NCI-H1436 (cell line): ENCODE measurements at places on chromosomes 11 and 22.

DNA sequence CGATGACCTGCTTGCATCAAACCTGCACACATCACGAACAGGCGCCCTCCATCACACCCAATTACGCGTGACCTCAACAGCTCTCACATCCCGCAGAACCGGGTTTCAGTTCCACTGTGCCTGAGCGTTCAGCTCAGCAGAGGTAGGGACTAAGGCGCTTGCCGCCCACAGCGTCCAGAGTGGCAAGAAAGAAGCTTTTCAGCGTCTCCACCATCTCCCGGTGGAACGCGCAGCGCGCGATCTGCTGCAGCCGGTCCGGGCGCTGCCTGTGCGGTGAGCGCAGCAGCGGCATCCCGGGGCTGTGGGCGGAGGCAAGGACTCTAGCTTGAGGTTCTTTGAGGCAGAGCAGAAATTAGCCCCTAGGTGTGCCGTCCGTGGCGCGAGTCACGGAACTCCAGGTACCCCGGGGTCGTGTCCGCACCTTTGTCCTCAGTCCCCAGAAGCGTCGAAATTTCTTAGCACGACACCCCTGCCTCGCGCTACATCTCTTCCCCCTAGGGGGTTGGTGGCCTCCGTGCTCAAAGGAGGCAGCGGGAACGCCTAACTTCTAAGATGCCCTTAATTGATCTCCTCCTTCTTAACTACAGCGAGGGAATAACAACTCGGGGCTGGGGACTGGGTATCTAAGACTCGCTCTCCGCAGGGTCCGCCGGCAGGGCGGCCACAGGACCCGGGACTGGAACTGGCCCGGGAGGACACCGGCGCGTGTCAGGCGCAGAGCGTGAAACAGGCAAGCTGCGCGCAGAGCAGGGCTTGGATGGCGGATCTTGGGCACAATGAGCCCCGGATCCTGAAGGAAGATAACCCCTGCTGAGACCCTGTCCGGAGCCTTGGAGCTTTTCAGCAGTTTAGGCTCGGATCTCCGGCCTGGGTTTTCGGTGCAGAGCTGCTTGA, 1.7 kb upstream of the CALCA start:
- DNase-seq = no peak

DNA sequence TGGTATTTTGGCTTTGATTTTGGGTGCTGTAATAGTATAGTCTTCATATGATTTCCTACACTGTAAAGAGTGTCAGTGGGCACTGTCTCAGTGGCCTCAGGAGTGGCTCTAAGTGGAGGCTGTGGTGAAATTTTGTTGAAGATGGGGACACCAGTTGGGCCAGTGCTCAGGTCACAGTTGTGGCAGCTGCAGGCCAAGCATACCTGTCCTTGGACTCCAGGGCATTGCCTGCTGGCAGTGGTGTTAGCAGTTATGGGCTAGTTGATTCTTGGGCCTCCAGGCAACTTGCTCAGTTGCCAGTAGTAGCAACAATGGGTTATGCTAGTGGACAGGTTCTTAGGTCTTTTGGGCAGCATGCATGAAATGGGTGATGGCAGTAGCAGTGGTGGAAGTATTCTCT, 39.2 kb upstream of the SLC22A25 start:
- no peak for DNase-seq

GRCh38 chr11:132821014-132821413, 711.3 kb downstream of the OPCML start:
- no peak for DNase-seq

GRCh38 chr11:6771926-6772893, at the start of gene OR2AG2:
Gene OR2AG2 (minus strand): TSS chr11:6771976. CDS start chr11:6768957, 3,019 bp downstream.
- DNase-seq = no peak

DNA sequence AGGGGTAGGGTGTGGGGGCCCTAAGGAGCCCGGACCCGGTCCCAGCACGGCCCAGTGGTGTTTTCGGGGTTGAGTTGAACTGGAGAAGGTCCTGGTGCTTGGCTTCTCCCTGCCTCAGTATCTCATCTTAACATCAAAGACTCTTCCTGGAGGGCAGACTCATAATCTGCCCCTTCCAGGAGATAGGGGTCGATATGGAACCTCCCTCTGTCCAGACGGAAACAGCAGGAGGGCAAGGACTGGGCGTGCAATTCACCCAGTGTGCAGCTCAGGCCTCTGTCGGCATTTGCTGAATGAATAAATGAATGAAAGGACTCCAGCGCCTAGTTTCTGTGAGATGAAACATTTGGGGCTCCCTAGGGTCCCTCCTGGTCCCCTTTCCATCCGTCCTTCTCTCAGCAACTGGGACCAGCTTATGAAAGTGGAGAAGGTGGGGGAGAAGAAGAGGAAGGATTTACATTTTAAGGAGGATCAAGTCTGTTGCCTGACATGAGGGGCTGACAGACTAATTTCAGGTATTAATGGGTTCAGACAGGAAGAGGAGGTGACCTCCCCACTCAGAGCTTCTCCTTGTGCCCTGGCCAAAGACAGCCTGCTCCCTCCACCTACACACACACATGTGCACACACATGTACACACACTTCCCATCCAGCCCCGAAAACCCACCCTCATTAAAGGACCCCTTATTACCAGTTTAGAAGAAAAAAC, 1.1 kb upstream of the SHISA8 start:
- no peak for DNase-seq

GRCh38 chr11:113317339-113317738, 3.0 kb downstream of the TTC12 start:
- DNase-seq = no peak

- DNase-seq = peak; percentile 95
Observed at GRCh38 chr11:68659158-68659921, 25.0 kb upstream of the GAL start.

DNA sequence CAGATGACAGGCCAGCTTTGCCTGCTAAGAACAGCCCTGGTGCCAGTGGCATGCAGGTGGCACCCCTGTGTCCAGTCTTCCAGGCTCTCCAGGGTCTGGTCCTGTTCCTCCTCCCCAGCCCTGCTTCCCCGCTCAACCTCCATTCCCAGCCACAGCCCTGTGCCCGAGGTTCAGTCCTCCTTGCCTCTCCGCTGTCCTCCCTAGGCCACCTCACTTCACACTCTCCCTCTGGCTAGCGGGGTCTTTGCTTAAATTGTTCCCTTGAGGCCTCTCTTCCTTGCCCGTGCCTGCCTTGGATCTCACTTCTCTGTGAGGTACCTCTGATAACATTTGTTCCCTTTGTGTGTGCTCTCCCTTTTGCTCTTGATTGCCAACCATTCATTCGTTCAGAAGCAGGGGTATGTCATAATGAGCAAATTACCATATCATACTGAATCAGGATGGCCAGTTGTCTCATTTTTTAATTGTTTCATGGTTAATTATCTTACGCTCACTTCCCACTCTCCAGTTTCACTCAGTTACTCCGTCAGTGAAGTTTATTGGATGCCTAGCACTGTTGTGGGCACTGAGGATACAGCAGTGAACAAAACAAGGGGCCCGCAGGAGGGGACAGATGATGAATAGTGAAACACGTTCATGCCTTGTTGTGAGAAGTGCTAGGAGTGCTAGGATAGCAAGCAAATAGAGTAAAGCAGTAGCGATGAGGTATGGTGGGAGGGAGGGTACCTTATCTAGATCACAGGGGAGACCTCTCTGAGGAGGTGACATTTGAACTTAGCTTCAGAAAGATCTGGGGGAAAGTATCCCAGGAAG, 7.4 kb downstream of the BMAL1 start:
- DNase-seq = no peak

DNA sequence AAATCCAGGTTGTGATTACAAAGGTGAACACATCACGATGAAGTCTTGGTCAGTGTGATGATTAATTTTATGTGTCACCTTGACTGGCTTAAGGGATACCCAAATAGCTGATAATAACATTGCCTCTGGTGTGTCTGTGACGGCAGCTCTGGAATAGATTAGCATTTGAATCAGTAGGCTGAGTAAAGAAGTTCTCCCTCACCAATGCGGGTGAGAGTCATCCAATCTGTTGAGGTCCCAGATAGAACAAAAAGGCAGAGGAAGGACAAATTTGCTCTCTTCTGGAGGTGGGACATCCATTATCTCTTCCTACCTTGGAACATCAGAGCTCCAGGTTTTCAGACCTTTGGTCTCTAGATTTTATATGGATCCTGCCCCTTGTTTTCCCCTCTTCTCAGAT, 856.2 kb upstream of the CCDC90B start:
- no peak for DNase-seq

GRCh38 chr11:104205838-104206237, 41.9 kb upstream of the PDGFD start:
- DNase-seq = no peak
